ENCODE measurements at places on chromosomes 5 and 9.

DNA sequence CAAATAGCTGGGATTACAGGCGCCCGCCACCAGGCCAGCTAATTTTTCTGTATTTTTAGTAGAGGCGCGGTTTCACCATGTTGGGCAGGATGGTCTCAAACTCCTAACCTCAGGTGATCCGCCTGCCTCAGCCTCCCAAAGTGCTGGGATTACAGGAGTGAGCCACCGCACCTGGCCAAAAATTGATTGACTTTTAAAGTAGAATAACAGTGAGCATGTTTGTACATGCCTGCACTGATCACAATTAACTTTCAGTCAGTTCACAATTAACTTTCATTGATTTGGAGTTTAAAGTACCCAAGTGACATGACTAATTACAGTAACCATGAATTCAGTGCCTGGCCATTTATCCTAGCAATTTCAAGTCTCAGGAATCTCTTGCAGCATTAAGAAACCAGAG lies 61.3 kb downstream of the ANKH start:
- DNase-seq = no peak

DNA sequence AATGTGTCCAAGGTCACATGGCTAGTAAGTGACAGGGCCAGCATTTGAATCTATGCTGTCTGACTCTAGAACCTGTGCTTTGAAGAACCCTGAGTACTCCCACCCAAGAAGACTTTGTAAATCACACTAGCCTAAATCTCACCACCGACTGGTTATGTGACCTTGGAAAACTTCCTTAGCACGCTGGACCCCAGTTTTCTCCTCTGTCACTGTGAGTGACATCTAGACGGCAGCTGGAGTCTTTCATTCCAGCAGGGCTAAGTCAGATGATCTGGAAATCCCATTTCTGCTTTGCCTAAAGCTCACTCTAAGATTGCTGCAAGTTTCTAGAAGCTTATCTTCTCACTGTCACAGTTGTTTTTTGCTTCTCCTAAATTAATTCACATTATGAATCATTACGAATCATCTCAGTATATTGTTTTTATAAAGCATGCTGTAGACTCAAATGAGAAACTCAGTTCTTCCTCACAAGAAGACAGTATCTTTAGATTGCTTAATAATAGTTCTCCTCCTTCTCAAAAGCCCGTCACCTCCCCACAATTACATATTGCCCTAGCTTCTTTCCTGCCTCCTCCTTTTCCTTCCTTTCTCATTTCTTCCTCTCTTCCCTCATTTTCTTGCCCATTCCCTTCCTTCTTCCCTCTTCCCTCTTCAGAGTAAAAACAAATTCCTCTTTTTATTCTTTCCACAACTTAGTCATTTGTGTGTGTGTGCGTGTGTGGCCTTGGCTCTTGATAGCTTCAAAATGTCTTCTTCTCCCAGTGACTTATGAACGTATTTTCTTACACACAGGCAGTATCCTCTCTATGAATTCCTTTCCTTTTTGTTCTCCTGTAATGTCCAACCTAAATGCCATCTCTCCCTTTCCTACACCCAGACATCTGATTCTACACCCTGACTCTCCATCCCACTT lies 16.8 kb downstream of the ALDOB start:
- no peak for DNase-seq

GRCh38 chr9:76371901-76372300 lies 22.3 kb downstream of the RFK start:
- DNase-seq = no peak

- no peak for DNase-seq
Measured at GRCh38 chr9:93648836-93649235, 72.5 kb downstream of the PHF2 start.
